Right lung (tissue), 10 donors: ENCODE measurements at places on chromosomes 2 and 18. TPM values are rescaled to one million over a fixed set of nuclear protein-coding genes. Genes with fewer than 3 reads are reported as not detected.

The CNTNAP5 gene
- 0.01 TPM for polyA plus RNA-seq

The SERPINB13 gene
- polyA plus RNA-seq: not detected

The CCDC148 gene
- polyA plus RNA-seq: 5.3 TPM

- no peak for DNase-seq
Measured at GRCh38 chr2:240520130-240520973, 37.4 kb downstream of the ANKMY1 start.

DNA sequence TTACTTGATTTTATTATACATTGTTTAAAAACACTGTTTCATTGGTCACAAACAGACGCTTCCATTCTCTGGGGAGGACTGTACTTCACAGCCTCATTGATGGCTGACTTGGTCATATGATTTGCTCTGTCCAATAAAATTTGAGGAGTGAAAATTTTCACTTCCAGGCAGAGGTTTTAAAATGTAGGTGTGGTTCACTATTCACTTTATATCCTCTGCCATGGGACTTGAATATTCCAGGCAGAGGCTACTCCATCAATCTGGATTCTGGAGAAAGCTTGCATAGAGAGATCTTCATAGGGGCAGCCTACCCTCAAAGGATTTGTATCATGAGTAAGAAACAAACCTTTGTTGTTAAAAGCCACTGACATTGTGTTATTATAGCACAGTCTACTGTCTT is 56.7 kb downstream of the LDAH start:
- DNase-seq: no peak

- DNase-seq: no peak
Measured at GRCh38 chr2:98948956-98949739, 13.1 kb upstream of the CRACDL start.

GRCh38 chr2:226792155-226792881 is 7.3 kb downstream of the IRS1 start:
- DNase-seq: no peak

GRCh38 chr2:178946494-178946893 is 103.4 kb downstream of the CCDC141 start:
- no peak for DNase-seq

GRCh38 chr2:226031647-226032501 is 632.4 kb downstream of the NYAP2 start:
- peak; percentile 40 for DNase-seq

GRCh38 chr2:68774569-68775271 is 40.1 kb downstream of the ARHGAP25 start:
- DNase-seq: peak; percentile 37

DNA sequence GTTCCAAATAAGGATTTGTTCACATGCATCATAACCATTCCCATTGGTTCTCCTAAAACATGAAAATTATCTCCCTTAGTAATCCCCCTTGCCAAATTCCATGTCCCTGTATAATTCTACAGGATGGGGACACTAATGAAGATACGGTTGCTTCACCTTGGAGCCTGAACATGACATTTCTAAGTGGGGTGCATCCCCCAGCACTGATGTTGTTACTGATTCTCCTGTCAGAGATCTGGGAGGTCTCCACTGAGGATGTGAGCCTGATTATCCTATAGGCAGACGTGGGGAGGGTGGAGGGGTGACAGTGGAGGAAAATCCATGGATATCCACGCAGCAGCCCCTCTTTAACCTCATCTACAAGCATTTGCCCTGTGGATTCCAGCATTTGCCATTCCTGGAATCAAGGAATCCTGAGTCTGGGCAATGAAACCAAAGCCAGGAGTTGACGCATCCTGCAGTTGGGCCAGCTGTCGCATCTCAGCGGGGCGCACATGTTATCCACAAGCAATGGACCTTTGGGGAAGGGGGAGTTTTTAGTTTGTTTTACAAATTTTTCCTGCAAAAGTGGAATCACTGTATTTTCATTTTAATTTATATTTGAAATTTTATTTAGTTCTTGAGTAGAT is 57.3 kb downstream of the HK2 start:
- no peak for DNase-seq

DNA sequence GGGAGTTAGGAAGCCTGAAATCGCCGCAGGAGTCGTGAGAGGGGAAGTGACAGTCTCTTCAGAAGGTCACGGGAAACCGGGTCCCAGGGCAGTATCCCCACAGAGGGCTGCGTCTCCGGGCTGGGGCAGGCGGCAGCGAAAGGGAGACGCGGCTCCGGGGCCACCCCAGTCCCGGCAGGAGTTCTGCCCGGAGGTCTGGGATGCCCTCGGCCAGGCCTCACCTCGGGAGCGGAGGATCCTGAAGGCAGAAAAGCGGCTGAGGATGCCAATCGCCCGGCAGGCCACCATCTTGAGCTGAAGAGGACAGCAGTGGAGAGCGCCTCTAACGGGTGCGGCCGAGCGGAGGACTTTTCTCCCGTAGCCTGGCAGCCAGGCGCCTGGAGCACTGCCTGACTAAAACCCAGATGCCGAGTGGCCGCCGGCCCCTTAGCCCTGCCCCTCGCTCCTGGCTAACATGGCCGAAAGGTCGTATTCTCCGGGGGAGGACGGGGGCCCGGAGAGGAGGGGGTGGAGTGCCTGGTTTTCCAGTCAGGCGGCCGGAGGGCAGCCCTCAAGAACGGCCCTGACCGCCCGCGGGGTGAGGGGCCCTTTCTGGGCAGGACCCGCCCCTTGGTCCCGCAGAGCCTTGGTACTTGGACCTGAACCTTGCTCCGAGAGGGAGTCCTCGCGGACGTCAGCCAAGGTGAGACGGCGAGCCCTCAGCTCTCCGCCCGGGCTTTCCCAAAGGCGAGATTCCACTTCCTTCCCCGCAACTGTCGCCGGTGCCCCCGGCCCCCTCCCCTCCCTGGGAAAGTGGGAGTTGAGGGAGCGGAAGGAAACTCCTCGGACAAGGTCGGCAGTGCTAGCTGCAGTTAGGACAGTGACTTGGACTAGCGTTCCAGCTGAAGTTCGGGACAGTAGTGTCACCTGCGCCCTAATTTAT is at the start of the genes HADHA and HADHB:
TSS of gene HADHA (minus strand) at position 324 of the 922 bp plus-strand sequence. CDS start at position 288, 36 bp downstream.
TSS of gene HADHB (plus strand) at position 631 of the 922 bp plus-strand sequence. CDS start 9,316 bp downstream, outside the sequence.
- DNase-seq: peak; percentile 93
